ENCODE measurements at places on chromosomes 11 and 22.

DNA sequence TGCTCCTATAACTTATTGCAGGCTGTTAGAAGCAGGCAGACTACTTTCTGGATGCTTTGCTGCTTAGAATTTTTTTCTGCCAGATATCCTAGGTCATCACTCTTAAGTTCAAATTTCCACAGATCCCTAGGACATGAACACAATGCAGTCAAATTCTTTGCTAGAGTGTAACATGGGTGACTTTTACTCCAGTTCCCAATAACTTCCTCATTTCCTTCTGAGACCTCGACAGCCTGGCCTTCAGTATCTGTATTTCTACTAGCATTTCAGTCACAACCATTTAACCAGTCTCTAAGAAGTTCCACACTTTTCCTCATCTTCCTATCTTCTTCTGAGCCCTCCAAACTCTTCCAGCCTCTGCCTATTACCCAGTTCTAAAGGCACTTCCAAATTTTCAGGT lies 60.4 kb upstream of the ZBED5 start:
- DNase-seq = no peak

GRCh38 chr22:22037740-22038139 lies 55.2 kb upstream of the TOP3B start:
- no peak for DNase-seq

DNA sequence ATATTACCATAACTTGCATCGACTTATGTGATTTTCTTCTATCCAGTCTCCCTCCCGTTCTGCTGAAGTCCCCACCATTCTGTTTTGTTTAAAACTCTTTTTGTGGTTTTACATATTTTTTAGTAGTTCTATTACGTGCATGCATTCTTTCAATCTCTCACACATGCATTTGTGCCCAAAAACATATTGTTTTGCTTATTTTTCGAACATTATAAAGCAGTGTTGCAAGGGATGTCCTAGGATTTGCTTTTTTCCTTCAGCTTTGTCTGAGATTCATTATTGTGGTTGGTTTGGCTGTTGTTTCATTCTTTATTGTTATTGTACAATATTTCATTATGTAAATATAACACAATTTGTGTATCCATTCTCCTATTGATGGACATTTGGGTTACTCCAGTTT lies 235.7 kb downstream of the DYNC2H1 start:
- DNase-seq = no peak

DNA sequence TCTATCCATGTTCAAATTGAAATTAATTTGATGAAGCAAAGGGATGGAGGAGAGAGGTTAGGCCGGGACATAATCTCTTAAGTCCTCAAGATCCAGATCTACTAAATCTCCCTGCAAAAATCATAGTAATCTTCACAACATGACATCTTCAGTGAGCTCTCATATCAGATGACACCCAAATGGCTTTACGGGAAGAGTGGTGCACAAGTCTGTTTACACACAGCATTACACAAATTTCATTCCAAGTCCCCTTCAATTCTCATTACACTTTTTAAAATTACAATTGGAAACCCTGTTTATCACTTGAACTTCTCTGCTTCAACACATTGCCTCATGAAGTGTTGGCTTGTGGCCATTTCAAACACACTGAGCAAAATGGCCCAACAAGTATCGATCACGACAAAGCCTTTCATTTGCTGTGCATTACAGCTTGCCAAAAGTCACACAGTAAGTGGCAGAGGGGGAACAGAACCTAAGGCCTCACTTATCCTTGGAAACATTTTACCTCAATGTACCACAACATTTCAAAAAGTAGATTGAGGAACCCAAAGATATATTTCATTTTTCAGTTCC lies 17.9 kb upstream of the TPH1 start:
- DNase-seq = no peak

- DNase-seq = no peak
These were observed 16.5 kb downstream of the RDX start for GRCh38 chr11:110279881-110280280.

DNA sequence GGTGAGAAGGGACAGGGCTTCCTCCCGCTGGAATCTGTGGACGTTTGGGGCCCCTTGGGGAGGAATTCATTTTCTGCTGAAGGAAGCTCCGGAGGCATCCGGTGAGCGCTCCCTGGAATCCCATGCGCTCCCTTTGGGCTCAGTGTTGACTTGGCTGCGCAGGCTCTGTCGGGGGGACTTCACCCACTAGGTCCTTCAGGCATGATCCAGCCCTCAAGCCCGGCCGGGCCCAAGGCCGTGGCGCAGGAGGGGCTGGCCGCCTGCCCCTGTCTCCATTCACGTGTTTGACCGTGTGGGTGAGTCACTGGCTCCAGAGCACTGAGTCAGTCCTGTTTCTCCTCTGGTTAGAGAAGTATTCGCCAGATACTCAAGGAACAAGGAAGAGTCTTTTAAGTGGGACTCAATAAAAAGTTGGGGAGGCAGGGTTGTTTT lies 1.4 kb downstream of the CTTN start:
- peak; percentile 88 for DNase-seq

DNA sequence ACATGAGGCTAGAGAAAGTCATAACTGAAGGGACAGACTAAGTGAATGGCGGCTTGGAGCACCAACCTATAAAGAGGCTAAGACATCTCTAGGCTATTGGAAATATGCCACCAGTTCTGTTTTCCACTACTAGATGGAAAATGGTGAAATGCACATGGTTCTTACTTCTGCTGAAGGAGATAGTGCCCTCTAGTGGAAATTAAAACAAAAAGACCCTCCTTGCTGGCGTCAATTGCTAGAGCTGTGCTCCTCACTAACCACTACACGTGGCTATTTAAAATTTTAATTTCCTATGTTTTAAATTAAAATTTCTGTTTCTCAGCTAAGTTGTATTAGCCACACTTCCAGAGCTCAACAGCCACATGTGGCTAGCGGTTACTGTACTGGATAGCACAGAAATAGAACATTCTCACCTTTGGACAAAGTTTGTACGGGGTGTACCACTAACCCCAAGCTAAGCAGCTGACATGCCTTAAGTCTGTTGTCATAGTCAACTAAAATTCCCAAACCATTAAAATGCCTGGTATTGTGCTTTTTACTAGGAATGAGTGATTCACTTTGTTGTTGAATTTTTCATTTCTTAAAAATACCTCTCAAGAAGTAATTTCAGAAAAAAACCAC lies 34.1 kb upstream of the CALCA start:
- no peak for DNase-seq

DNA sequence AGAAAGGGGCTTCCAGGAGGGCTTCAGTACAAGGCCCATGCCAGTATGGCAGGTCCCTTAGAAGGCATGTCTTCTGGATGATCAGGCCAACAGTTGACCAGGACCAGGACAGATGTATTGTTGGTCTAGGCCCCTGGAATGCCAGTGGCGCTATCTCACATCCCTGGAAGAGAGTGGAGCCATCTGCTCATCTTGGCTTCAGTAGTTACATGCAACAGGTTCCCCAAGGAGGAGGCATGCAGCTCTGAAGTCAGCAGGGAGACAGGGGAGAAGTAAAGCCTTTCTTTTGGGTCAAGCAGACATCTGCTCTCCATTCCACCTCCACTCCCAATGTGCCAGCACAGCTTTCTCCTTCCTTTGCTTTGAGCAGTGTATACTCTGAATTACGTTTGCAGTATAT lies 244.1 kb downstream of the KIRREL3 start:
- no peak for DNase-seq

DNA sequence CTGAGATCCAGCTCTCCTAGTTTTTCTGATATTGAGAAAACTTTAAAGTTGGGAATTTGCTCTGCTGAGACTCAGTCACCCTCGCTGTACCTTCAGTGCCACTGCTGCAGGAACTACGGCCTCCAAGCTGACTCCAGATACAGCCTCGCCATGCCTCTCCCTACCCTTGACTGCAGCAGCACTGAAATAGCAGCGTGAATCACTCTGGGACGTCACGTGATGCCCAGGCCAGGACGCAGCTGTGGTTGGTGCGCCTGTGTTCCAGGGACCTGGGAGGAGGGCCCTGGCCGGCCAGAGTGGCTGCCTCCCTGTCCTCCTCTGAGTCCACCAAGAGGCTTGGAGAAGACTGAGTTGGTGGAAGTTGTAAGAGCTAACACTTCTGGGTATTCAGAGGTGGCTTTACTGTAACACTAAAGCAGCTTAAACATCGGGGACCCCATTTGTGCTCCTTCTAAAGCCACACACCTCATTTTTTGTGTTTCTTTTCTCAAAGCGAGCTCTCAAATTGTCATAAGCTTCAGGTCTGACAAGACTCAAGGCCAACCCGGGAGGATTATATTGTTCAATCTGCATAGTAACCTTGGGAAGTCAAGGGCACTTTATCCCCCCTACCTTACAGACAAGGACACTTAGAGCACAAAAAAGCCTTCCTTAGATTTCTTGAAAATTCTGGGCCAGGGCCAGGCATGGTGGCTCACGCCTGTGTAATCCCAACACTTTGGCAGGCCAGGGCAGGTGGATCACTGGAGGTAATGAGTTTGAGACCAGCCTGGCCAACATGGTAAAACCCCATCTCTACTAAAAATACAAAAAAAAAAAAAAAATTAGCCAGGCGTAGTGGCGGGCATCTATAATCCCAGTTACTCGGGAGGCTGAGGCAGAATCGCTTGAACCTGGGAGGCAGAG lies 4.2 kb upstream of the STIP1 start:
- peak; percentile 94 for DNase-seq

DNA sequence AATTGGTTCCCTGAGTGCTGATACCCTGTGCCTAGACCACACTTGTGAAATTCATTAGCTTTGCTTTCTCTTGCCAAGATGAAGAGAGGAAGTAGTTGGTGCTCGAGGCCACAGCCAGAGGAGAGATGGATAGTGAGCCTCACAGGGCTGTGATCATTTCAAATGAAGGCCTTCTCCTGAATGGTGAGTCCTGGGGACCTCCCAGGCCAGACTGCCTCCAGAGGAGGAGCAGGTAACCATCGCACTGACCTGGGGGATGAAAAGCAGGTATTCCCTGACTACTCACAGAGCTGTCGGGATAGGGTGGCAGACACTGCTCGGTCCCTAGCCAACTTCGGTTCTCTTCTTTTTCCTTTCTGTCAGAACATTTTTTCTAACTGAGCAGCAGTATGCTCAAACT lies 4.8 kb upstream of the FXYD6 start:
- DNase-seq = no peak

DNA sequence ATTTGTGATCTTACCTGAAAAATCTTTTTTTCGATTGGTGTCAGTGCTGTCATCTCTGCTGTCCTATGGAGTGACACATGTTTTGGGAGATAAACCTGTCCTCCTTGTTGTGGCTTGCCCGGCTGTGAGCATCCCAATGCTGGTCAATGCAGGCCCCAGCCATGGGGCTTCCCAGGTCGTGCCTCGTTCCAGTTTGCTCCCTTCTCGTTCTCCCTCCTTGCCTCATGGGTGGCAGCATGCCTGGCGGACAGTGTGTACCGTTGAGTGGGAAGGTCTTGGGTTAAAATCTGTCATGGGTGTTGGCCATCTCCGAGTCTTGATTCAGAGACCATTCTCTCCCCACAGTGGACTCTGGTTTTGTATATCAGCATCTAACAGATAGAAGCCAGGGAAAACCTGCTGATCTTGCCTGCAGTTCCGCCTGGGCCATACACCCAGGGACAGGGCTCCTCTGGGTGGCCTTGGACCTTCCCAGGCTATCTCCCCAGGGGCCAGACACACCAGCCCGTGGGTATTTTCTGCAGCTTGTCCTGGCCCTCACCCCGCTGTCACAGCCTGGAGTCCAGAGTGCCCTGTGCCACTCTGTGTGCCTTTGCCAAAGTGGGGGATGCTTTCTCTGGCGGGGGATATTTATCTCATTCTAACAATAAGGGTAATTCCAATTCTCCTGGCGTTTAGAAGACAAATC lies 208.1 kb downstream of the TBC1D22A start:
- DNase-seq = no peak
